ENCODE measurements at places on chromosomes 5 and 9.

- DNase-seq: no peak
These were observed 226.5 kb downstream of the ARL15 start for GRCh38 chr5:54083851-54084250.

- DNase-seq: no peak
These were observed 47.1 kb upstream of the MATR3 start for GRCh38 chr5:139246394-139246793.

GRCh38 chr5:73446631-73447529 is 1.7 kb downstream of the FOXD1 start:
- DNase-seq: no peak

- DNase-seq: no peak
These were observed 74.1 kb downstream of the SLF1 start for GRCh38 chr5:94692581-94692980.

DNA sequence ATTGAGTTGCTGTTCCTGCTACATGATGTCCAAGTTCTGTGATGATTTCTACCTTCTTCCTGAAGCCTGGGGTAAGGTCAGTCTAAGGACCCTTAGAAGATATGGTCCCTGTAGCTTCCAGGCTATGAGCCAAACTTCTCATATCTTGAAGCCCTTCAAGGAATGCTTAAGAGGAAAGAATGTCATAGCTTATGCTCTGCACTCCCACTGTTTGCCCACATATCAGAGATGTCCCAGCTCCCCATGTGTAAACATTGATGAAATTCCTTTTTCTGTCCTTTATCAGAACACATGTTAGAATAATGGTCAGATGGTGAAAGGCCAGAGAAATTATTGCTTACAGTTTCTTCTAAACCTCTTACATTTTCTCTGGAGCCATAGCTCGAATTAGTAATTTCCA is 41.4 kb upstream of the RUSC2 start:
- DNase-seq: no peak

DNA sequence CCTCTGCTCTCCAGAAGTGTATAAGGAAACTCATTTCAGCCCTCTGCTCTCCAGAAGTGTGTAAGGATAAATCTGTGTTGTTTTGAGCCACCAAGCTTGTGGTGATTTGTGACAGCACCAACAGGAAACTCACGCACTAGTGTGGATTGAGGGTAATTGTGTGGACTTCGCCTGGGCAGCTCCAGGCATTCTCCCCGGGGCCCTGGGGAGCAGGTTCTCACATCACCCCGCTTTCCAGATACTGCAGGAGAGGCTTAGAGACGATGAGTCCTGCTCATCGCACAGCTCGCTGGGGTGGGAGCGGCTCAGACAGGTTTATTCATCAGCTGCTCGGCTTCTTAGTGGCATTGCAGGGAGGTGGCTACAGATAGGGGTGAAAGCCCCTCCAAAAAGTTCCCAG is 38.4 kb upstream of the RNF130 start:
- no peak for DNase-seq

GRCh38 chr9:14096258-14096922 is 217.6 kb downstream of the NFIB start:
- DNase-seq: no peak

GRCh38 chr9:121510766-121511550 is 11.3 kb upstream of the GGTA1 start:
- no peak for DNase-seq

DNA sequence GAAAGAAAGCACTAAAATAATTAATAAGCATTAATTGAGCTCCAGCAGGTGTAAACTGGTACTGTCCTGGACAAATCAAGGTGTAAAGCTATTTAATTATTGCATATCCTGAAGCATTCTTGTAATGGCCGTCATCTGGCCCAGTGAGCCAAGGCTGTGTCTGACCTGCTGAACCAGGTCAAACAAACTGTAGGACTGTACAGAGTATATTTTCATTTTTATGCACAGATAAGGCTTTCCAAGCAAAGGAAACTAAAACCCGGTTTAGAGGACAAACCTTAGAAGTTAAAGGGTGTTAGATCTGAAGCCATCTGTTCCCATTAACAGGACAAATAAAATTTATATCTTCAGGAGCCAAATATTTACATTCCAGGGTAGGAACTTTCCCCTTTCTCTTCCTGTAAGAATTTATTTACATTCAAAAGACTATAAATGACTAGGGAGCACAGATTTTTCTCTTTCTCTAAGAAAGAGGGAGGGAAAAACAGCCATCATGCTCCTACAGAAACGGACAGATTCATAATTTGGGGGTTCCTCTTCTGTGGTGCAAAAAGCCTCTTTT is 69.8 kb downstream of the ESM1 start:
- no peak for DNase-seq

DNA sequence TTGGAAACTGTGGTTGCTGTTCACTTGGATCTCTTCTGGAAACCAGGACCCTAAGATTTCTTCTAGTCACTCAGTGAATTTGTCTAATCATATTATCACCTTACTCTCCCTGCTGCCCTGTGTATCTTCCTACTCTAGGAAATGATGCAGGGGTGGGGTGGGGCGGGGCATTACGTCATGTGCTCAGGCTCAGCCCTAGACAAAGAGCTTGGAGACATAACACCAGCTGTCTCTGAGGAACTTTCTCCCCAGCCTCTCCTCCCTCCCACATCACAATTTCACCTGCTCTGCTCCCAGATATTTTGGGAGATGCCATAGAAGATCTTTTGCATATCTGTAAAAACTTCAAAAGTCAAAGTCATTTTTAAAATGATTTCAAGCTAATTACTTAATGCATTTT is 470.4 kb downstream of the ZSWIM6 start:
- no peak for DNase-seq

DNA sequence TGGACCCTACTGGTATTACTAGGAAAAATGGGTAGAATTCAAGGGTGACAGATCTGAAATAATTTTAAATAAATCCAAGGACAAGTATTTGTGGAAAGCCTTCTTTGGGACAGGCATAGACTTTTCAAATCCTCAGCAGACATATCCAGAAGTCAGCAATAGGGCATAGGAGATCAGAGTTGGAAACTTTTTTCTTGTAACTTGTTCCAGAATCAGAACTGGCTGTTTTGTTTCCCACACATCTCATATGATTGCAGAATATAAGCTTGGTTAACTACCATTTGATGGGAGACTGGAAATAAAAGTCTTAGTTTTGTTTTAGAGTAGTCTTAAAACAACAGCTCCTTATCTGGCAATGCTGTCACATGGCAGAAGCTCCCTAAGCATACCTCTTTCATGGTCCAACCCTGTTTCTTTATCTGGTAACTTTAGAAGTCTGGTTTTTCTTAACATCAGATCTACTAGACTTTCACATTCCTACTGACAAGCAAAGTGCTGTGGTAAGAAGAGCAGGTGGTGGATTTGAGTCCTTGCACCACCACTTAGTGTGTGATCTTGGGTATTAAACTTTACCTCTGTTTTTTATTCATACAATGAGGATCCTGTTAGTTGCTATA is 25.1 kb downstream of the XRCC4 start:
- DNase-seq: no peak

GRCh38 chr5:128015978-128016377 is 67.6 kb upstream of the SLC12A2 start:
- DNase-seq: no peak

GRCh38 chr5:12659686-12660085 is 755.4 kb upstream of the CTNND2 start:
- no peak for DNase-seq

DNA sequence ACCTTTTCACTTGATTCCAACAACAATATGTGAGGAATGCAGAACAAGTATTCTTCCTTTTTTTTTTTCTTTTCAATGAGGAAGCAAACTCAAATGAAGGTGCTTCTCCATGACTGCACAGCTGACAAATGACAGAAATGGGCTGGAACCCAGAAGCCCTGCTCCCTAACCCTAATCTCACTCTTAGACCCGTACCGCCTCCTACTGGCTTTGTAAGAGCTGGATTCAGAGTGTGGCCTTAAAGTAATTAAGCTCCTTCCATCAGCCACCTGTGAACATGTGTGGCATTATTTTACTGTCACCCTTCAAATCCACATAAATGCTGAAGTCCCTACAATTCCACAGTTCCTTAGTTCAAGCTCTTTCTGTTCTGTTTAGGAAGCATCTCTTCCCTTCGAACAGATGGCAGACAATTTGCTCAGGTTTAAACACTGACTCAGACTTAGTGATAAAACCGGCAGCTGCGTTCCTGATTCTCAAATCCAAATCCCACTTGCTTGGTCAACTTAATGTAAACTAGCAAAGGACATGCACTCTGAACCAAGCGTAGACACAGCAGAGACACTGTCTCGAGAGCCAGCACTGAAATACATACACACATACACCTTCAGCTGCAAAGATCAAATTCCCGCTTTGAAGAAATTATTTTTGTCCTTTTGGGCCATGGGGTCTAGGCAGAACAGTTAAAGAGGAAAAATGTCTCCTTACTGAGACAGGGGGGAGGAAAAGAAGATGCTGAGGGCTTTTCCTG is 316.7 kb upstream of the TLE4 start:
- no peak for DNase-seq

GRCh38 chr5:91359962-91360609 is 23.0 kb downstream of the ARRDC3 start:
- no peak for DNase-seq

DNA sequence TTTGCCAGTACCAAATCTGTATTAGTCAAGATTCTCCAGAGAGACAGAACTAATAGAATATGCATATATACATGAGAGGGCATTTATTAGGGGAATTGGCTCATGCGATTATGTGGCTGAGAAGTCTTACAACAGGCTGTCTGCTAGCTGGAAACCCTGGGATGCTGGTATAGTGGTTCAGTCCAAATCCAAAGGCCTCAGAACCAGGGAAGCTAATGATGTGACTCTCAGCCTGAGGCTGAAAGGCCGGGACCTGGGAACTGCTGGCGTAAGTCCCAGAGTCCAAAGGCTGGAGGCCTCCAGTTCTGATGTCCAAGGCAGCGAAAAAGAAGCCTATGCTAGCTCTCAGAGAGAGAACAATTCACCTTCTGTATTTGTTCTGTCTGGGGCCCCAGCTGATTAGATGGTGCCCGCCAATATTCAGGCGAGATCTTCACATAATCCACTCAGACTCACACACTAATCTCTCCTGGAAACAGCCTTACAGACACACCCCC is 84.1 kb downstream of the KIAA1958 start:
- DNase-seq: no peak

GRCh38 chr5:54215233-54215736 is 95.1 kb downstream of the ARL15 start:
- DNase-seq: no peak

DNA sequence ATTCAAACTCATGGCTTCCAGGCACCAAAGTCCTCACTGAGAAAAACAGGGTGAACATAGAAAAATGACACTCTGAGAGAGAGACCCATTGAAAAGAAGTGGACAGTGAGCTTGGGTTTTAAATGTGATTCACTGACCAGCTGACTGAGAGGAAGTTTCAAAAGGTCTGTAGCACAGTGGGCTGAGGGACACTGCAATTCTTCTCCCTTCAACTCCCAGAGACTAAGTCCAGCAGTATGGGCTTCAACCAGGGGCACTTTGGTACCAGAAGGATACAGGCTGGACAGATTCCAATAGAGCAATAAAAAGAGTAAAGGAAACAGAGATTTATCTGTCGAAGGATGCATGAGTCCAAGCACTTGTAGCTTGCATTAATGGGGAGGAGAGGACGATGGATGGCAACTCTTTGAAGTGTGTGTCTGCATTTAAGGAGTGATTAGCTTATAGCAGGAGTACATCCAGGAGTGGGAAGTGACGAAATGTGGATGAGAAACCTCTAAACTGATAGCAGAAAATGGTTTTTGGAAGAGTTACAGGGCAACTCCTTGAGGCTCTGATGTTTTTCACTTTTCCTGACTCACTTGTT is 117.0 kb upstream of the ANKRD55 start:
- no peak for DNase-seq

- no peak for DNase-seq
These were observed 33.1 kb downstream of the RANBP6 start for GRCh38 chr9:5982317-5982716.

DNA sequence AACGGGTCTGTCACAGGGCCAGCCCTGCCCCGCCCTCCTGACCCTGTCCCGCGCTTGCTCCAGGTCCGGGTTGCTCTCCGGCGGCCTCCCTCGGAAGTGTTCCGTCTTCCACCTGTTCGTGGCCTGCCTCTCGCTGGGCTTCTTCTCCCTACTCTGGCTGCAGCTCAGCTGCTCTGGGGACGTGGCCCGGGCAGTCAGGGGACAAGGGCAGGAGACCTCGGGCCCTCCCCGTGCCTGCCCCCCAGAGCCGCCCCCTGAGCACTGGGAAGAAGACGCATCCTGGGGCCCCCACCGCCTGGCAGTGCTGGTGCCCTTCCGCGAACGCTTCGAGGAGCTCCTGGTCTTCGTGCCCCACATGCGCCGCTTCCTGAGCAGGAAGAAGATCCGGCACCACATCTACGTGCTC is 4.2 kb downstream of the B4GALT7 start:
- no peak for DNase-seq

- no peak for DNase-seq
These were observed 123.8 kb downstream of the TMEM174 start for GRCh38 chr5:73296772-73297171.

- DNase-seq: no peak
These were observed 662.2 kb upstream of the ZNF608 start for GRCh38 chr5:125408448-125409233.

- no peak for DNase-seq
These were observed 923 bp downstream of the C5orf34 start for GRCh38 chr5:43514025-43514424.

DNA sequence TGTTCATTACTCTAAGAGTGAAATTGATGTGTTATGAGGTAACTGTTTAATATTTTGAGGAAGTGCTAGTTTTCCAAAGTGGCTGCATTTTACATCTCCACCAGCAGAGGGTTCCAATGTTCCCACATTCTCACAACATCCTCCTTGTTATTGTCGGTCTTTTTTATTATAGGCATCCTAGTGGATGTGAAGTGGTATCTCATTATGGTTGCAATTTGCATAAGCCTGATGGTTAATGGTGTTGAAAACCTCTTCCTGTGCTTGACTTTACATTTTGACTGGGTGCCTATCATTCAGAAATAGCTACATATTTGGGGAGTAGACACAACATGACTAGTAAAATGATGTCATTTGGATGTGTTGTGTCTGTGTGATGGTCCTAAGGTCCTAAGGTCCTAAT is 143.6 kb downstream of the MRPS30 start:
- DNase-seq: no peak

DNA sequence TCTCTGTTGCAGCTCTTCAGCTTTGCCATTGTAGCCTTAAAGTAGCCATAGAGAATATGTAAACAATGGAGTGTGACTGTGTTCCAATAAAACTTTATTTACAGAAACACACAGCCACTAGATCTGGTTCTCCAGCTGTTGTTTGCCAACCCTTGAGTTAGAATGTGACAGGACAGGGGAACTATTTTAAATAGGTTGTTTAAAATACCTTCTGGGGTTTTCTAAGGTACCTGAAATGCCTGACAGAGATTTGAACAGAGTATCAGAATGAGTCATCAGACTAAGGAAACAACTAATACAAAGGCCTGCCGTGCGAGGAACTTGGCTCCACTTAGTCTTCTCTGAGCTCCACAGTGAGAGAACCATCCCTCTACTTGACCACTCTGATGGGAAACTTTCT is 85.4 kb downstream of the HSD17B4 start:
- no peak for DNase-seq

All from Panc1 (cell line).